ENCODE measurements at places on chromosomes 7 and 10.

DNA sequence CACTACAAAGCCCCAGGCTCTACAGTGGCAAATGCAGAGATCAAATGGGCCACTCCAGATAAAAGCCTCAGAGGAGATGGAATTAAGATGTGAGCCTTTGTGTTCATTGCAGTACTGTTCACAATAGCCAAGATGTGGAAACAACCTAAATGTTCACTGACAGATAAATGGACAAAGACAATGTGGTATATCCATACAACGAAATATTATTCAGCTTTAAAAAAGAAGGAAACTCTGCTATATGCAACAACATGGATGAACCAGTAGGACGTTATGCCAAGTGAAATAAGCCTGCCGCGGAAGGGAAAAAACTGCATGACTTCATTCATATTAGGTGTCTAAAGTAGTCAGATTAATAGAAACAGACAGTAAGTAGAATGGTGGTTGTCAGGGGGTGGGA is 170.5 kb upstream of the TBX20 start:
- DNase-seq = no peak

DNA sequence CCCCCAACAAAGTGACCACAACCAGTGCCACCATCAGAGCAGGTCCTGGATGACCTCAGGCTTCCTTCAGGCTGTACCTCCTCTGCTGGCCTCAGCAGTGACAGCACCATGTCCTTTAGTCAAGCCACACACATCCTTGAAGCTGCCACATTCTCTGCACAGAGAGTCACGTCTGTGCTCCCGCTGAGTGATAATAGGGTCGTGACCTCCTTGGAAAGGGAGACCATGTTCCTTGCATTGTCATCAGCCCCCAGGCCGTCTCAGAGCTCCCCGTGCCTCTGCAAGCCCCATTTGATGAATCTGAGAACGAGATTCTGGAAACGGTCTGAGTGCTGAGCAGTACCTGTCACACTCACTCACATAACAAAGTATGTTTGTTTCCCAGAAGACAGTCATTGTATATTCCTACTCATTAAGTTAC is 106.5 kb upstream of the PRR15 start:
- no peak for DNase-seq

- DNase-seq = no peak
These were observed 293.2 kb downstream of the FGFR2 start for GRCh38 chr10:121305066-121305465.

DNA sequence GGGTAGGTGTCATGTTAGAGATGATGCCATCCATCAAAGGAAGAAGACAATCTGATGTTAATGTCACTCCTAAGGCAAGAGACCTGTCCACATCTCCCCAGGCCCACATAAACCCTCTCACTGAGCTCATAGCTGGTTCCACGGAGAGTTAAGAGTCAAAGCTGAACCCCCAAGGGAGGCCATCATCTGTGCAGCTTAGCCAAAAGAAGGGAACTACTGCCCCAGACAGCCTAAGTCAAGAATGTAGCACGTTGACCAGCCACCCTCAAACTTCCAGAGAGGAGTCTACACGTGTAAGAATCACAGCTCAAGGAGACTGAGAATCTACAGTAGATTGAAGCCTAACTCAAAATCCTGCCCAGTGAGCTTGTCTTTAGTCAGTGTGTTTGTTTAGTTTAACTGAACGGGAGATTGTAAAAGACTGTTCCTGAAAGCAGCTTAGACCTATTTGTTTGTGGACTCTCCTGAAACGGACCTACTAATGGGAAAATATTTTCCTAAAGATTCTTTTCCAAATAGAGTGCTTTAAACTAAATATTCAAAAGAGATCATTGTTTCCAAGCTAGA is 192.7 kb upstream of the NFE2L3 start:
- no peak for DNase-seq

GRCh38 chr10:30254926-30255325 is 94.2 kb downstream of the MTPAP start:
- DNase-seq = no peak

DNA sequence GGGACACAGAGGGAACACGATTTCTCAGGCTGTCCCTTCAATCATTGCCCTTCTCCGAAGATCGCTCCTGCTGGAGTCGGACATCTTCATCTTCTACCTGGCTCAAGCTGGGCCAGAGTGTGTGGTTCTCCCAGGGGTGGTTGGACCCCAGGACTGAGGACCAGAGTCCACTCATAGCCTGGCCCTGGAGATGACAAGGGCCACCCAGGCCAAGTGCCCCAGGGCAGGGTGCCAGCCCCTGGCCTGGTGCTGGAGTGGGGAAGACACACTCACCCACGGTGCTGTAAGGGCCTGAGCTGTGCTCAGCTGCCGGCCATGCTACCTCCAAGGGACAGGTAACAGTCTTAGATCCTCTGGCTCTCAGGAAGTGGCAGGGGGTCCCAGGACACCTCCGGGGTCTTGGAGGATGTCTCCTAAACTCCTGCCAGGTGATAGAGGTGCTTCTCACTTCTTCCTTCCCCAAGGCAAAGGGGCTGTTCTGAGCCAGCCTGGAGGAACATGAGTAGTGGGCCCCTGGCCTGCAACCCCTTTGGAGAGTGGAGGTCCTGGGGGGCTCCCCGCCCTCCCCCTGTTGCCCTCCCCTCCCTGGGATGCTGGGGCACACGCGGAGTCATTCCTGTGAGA is 23.3 kb downstream of the TBATA start:
- no peak for DNase-seq

DNA sequence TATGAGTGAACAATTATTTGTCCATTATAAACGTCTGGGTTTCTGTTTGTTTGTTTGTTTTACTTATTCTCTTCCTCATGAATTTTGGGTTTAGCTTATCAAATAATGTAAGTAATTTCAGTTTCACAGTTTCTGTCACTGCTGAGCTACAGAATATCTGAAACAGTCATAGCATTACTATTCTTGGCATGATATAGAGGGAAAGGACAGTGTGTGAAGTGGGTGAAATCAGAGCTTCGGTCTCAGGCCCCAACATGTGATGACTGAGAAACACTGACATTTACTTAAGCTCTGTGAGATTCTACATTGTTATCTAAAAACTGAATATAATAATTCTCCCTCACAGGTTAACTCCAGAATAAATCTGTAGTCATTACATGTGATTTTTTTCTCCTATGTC is 8.8 kb upstream of the OR6V1 start:
- DNase-seq = no peak

GRCh38 chr10:43739161-43739560 is 90.5 kb upstream of the ZNF32 start:
- no peak for DNase-seq

- no peak for DNase-seq
These were observed 276.9 kb downstream of the CSTF2T start for GRCh38 chr10:51422311-51423120.

DNA sequence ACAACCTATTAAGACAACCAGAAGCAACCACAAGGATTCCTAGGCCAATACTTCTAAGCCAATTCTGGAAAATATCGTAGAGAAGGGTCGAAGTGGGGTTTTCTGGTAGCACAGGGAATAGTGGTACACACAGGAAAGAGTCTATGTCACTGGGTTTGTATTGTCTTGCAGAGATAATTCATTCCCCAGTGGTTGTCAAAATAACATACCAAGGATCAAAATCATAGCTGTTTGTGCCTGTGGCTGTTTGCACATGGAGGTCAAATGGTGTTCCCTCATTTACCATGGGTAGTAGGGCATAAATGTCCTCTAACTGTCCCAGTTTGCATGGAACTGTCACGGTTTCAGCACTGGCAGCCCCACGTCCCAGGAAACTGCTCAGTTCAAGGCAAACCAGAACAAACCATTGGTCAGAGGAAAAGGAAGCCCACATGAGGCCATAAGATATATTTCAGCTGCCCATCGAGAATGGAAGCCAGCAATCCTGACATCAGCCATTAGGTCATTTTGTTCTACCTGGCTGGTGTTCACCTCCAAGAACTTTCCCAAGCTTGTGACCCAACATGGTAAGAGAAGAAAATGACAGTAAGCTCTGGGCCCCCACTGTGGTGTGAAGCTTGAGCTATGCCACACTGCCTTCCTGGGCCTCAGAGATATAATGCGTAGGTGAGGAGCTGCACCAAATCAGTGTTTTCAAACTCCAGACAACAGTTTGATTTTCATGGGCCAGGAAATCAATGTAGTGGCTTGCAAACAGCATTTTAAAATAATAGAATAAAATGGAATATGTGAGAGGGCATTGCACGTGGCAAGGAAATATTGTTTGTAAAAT is 53.9 kb upstream of the NFE2L3 start:
- no peak for DNase-seq

DNA sequence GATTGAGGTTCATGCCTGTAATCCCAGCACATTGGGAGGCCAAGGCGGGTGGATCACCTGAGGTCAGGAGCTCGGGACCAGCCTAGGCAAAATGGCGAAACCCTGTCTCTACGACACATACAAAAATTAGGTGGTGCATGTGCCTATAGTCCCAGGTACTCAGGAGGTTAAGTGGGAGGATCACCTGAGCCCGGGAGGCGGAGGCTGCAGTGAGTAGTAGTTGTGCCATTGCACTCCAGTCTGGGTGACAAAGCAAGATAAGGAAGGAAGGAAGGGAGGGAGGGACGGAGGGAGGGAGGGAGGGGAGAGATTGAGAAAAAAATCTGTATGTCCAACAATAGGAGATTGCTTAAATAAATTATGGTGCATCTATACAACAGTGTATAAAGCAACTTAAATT is 13.2 kb downstream of the TLL2 start:
- no peak for DNase-seq

- no peak for DNase-seq
These were observed 55.1 kb upstream of the PTPN12 start for GRCh38 chr7:77482015-77482414.

GRCh38 chr10:34859170-34859569 is 44.1 kb upstream of the PARD3 start:
- no peak for DNase-seq

DNA sequence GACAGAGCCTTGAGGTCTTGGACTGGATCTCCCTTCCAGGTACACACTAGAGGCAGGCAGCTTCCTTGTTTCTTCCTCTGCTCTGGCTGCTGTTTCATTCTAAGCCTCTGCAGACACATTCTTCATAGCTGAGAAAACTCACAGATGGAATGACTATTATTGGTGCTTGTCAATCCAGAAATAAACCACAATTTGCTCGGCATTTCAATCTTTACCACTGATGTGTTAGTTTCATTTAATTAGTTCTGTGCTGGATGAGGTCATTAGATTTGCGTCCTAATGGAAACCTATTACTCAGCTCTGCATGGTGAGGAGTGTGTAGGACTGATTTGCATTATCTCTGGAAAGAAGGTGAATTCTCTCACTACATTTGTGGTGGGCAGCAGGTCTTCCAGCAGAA is 392.5 kb downstream of the NRG3 start:
- no peak for DNase-seq

- no peak for DNase-seq
These were observed 195.2 kb downstream of the NXPH1 start for GRCh38 chr7:8628656-8629055.

DNA sequence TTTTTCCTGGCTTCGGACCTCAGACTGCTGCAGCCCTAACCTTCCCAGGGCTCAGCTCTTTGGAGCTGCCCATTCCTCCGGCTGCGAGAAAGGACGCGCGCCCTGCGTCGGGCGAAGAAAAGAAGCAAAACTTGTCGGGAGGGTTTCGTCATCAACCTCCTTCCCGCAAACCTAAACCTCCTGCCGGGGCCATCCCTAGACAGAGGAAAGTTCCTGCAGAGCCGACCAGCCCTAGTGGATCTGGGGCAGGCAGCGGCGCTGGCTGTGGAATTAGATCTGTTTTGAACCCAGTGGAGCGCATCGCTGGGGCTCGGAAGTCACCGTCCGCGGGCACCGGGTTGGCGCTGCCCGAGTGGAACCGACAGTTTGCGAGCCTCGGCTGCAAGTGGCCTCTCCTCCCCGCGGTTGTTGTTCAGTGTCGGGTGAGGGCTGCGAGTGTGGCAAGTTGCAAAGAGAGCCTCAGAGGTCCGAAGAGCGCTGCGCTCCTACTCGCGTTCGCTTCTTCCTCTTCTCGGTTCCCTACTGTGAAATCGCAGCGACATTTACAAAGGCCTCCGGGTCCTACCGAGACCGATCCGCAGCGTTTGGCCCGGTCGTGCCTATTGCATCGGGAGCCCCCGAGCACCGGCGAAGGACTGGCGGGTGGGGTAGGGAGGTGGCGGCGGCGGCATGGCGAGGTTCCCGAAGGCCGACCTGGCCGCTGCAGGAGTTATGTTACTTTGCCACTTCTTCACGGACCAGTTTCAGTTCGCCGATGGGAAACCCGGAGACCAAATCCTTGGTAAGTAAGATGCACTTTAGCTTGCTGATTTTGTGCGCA is at the start of gene PLXDC2:
PLXDC2 (plus strand) TSS at position 22 of the 820 bp plus-strand sequence.
- peak; percentile 55 for DNase-seq

GRCh38 chr7:112986256-112987031 is 100.2 kb downstream of the GPR85 start:
- DNase-seq = no peak

DNA sequence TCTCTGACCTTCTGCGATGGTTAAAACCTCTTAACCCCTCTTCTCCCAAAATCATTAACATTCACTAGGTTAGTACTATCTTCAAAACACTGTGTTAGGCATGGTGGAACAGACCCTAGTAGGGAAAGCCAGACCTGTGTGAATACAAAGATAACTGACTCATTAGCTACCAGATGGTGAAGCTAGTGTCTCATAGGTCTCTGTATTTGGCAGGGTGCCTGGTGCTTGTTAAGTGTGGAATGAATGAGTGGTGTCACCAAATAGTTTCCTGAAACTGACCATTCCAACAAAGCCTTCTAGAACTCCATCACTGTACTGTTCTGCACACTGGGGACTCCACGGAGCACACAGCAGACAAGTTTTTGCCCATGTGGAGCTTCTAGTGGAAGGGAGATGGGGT is 27.7 kb upstream of the TM9SF3 start:
- no peak for DNase-seq

- DNase-seq = no peak
These were observed 1.8 kb downstream of the NPS start for GRCh38 chr10:127550861-127551260.

DNA sequence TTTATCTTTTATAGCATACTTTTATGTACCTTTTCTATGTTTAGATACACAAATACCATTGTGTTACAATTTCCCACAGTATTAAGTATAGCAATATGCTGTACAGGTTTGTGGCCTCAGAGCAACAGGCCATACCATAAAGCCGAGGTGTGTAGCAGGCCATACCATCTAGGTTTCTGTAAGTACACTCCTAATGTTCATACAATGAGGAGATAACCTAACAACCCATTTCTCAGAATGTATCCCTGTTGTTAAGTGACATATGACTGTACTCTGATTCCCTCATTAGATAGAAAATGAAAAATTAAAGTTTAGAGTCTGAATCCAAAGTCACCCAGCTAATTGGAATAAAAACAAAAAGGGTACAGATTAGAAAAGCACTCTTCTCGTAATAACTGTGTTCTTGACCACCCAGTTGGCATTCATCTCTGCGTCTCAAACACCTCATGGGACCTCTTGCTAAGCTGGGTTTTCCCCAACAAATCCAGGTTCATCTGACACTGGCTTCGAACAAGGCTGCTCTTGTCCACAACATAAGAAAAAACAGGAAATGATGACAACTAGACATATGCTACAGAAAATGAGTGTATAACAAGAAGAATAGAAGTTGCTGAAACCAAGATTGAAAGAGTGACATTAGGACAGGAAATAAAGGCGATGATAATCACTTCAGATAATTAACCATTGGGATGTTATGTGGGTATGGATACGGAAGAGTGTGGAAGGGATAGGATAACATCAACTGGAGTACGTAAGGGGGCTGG is 1.4 kb downstream of the NDUFB8 start:
- no peak for DNase-seq

- no peak for DNase-seq
These were observed 50.6 kb upstream of the RET start for GRCh38 chr10:43026039-43026973.
